ENCODE measurements at places on chromosomes 5 and 9.
A peak's percentile ranks its signal among the peaks of the same experiment; 100 is the strongest.

GRCh38 chr9:98644011-98644410, 64.7 kb downstream of the GABBR2 start:
- DNase-seq = no peak

DNA sequence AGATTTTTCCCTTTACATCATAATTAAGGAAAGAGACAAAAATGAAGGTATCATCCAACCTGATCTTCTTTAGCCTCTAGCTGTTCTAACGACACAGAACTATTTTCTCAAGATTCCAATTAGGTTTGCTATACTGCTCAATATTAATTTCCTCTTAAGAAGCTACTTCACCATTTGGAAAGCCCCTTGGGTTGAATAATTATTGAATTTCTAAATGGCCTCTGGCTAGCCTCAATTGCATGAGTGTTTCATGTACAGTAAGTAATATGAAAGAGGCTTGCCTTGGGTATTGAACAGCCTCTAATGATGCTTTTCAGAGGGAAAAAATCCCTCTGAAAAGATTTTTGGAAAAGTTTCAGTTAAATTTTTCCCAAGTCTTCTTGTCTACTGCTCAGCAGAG, 3.7 kb upstream of the MOB3B start:
- DNase-seq = no peak

- no peak for DNase-seq
These were observed 53.0 kb downstream of the PCDH1 start for GRCh38 chr5:141825241-141825671.

- no peak for DNase-seq
These were observed 3.8 kb downstream of the BRINP1 start for GRCh38 chr9:119365291-119366027.

DNA sequence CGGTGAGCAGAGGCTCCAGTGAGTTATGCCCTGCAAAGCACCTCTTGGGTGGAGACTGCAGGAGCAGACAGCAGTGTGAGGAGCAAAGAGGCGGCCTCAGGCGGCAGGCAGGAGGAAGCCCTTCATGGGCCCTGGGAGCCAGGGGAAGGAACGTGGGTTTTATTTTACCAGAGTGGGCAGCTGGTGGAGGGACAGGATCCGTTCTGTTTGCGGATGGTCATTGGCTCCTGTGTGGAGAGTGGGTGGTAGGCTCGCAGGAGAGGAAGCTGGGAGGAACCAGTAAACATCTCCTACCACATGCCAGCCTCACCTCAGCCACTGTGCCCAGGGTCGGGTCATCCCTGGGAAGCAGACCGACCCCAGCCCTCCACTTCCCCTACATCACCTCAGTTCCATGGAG, 24.4 kb downstream of the HNRNPH1 start:
- DNase-seq = no peak

DNA sequence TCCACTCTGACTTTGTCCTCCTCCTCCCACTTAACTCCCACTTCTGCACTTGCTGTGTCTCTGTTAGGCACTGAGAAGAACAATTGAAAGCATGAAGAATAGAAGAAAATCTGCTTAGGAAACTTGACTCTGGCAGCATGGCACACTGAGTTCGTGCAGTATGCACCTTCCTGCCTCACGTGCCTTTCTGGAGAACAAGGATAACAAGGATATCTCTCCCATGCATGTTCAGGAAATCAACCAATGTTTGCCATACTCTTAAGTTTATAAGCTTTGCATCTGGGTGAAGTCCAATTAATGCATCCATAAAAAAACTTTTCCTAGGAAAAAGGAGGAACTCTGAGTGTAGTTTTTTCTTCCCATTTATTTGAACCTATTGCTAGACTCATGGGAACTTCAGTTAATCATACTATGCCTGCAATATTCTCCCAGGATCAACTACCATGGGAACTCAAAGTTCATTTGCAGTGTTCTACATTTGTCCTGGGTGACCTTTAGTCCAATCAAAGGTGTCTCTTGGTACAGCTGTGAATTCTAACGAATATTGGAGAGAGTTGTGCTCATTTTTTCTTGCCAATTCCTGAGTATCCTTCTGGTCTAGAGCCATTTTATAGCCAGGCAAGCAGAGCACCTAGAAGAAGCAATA, 227.0 kb downstream of the ENC1 start:
- DNase-seq = no peak

GRCh38 chr9:114088571-114089170, 10.4 kb downstream of the KIF12 start:
- DNase-seq = no peak

GRCh38 chr5:35803191-35803651, 53.5 kb upstream of the IL7R start:
- DNase-seq = no peak

DNA sequence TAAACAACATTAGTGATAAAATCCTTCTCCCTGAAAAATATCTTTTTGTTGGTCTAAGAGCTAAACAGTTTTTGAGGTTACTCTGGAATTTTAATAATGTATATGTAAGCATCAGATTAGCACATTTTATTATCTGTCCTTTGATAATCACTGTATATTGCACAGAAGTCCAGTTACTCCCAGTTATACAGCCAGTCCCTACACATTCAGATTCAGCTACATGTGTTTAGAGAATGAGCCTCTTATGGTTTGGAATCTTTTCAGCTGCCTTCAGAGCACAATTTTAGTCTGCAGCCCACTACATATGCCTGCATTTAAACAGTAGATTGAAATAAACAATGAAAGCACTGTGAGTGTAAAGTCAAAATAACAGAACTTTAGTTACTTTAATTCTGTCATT, 438.2 kb downstream of the ARHGEF28 start:
- no peak for DNase-seq

DNA sequence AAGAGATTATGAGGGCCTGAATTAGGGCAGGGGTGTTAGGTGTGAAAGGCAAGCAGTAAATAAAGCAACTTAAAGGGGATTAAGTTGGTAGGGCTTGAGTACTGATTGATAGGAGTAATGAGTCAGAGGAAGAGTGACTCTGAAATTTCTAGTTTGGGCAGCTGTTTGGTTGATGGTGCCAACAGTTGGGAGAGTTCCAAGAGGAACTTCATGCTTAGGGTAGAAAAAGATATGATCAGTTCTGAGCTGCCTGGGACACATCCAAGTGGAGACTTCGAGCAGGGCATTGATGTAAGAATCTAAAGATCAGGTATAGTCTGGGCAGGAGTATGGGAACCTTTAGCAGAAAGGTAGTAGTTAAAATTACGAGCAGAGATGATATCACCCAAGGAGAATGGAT, 10.2 kb downstream of the MAMDC2 start:
- DNase-seq = no peak

GRCh38 chr9:90325913-90326653, 316.5 kb downstream of the DIRAS2 start:
- DNase-seq = no peak

DNA sequence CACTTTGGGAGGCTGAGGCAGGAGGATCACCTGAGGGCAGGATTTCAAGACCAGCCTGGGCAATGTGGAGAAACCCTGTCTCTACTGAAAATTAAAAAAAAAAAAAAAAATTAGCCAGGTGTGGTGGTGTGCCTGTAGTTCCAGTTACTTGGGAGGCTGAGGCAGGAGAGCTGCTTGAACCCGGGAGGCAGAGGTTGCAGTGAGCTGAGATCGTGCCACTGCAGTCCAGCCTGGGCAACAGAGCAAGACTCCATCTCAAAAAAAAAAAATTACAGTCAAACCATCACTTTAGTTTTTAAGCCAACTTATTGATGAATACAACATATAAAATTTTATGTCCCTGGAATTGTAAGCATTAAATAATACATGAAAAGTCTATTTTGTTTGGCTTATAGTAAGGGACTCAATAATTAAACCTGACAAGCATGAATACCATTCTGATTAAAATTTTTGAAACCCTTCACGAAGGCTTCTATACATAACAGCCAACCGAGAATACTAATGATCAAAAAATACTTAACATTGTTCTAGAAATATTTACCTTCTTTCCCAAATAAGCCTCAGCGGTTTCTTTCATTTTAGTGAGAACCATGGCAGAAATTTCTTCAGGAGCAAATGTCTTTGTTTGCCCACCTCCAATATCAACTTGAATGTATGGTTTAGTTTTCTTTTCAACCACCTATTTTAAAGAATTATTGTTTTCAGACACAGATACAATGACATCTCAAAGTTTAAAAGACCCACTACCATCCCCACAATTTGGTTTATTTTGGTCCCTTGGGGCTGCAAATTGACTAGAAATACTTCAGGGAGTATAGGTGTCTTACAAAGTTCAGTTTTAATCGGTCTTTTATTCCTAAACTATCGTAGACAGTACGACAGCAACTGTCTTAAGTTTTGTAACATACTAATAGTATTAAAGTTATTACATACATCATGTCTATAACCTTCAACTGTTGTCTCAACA, 1.2 kb downstream of the HSPA5 start:
- no peak for DNase-seq

DNA sequence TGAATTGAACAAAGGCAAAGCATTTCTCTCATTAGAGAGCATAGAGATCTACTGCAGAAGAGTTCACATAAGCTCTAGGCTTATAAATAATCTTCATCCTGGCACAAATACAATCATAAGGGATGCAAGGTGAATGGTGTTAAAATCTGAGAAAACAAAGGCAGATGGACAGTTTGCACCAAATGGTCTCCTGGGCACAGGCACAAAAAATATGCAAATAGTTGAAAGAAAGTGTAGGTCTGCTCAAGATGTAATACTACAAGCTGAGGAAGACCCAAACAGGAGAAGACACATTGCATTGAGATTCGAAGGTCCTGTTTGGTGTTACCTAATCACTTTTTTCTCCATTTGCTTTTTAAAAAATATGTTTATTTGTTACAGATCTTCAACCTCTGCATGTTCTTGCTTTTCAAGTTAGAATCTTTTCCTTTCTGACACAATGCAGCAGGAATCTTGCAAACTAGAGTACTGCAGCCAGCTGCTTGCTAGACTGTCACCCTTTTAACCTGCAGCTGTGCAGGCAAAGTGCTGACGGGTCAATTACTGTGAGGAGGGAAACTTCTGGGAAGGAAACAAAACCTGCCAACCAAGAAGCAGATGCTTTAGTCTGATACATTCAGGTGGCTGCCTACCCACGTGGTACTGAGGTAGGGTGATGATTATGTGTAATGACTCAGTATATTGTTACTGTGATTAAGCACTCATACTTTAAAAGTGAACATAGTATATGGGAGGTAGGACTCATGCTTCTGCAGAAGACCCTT, 1048.6 kb upstream of the SEMA6A start:
- no peak for DNase-seq

DNA sequence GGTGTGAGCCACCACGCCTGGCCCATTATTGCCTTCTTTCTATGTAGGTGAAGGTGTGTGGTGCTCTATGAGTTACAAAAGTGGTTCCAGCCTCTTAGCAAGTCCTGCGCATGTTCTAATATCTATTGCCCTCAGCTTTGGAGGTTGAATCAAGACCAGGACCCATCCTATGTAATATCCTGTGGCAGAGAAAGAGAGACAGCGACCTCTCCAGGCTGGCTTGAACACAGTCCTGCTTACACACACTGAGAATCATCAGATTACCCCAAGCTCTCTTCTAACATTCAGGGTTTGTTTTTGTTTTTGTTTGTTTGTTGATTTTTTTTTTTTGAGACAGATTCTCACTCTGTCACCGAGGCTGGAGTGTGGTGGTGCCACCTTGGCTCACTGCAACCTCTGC, 94.7 kb upstream of the OSMR start:
- DNase-seq = no peak

GRCh38 chr9:79661886-79662536, 90.2 kb downstream of the TLE4 start:
- no peak for DNase-seq

- DNase-seq = no peak
These were observed 284.5 kb downstream of the MAT2B start for GRCh38 chr5:163789870-163790269.

DNA sequence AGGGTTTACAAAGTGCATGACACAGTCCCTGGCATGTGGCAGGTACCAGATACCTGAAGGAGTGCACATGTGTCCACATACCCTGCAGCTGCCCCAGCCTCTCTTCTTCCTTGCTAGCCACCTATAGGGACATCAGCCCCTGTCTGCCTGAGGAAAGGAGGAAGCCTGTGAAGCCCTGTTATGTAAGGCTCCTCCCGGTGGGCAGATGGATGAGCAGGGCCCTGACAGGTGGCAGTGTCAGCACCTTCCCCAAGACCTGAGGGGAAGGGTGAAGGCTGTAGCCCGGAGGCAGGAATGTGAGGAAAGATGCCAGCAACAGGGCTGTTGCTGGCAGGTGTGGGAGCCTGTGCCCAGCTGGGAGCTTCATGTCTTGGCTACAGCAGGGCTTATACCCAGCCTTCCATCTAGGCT, 21.7 kb downstream of the TCF7 start:
- DNase-seq = no peak

DNA sequence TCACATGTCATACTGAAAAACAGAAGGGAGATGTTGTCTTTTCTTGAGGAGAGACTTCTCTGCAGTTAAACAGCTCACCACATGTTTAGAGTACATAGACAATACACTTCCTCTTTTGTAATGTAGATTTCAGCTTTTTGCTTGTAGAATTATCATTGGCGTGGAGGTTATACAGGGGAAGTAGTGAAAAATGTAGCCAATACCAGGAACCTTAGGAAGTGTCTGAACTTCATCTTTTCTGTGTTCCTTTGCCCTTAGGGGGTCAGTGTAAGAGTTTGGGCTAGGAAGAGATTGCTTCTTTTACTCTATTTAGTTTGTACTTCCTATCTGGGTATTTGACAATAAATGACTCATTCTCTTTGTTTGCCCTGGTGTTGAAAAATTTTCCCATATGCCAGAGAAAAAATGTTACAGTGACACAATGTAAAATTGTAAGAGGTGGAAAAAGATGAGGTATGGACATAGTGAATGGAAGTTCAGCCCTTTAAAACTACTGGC, 21.0 kb upstream of the CDKN2B start:
- no peak for DNase-seq

GRCh38 chr9:104247899-104248460, 153.9 kb downstream of the SMC2 start:
- DNase-seq = no peak

DNA sequence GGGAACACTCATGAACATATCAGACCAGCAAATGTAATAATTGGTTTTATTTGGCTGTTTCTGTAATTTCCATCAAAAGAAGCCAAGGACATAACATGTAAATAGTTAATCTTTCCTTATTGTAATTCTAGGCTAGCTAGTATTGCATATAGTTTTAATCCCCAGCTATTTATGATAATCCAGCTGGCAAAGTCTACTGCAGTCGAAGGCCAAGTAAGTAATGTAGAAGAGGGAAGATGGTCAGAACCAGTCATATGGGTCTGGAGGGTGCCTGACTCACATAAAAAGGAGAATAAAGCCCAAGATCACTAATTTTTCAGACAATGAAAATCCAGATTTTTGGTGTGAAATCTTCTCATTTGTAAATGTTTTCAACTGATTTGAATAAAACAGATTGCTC, 106.3 kb downstream of the CCDC192 start:
- DNase-seq = no peak

GRCh38 chr9:105053209-105053652, 125.3 kb upstream of the ABCA1 start:
- peak; percentile 24 for DNase-seq

DNA sequence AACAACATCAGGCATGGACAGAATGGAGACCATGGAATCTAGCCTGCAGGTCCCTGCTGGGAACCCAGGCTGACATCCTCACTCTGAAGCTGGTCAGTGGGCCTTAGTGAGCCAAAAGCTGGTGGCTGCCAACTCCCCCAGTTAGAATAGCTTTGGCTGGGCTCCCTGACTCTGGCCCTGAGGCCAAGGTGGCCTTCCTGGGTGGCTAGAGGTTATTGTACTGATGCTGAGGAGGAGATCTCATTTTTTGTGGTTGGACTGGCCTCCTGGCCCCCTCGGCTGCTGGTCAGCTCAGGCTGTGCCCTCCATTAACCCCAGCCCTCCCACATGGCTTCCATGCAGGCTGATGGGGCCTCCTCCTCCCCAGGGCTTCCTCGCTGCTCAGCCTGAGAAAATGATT, 101.2 kb upstream of the PANK3 start:
- no peak for DNase-seq

- no peak for DNase-seq
These were observed 90.6 kb downstream of the LMX1B start for GRCh38 chr9:126704157-126704891.

Data from stimulated activated CD8-positive, alpha-beta memory T cell treated with anti-CD3 and anti-CD28 coated beads, Interleukin-7, amount 100 ng/mL, for 48 hours (primary cell).